Stimulated activated naive B cell treated with anti-CD40 and anti-IgM and Interleukin-4, amounts not matched to agents 10 μg/mL and 1 μg/mL and 100 μg/mL, for 72 hours (primary cell): ENCODE measurements at places on chromosomes 6 and 20.

DNA sequence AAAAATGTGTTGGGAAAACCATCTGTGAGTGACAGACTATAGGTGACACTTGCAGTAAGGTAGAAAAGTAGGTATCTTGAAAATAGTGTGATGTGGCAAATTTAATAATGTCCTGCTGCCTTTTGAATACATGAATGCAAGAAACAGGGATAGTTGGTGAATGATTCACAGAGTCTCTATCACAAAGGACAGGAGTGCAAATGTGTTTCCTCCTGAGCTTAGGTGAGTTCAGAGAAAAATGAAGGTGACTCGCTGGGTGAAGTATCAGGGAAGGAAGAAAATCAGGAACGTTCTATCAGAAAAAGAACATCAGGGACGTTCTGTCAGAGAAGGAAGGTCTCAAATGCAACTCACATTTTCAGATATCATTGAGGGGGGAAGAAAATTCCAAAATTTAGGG lies 557.8 kb upstream of the SLC35B3 start:
- no peak for DNase-seq

GRCh38 chr6:68086199-68086598 lies 548.9 kb upstream of the ADGRB3 start:
- DNase-seq: no peak

DNA sequence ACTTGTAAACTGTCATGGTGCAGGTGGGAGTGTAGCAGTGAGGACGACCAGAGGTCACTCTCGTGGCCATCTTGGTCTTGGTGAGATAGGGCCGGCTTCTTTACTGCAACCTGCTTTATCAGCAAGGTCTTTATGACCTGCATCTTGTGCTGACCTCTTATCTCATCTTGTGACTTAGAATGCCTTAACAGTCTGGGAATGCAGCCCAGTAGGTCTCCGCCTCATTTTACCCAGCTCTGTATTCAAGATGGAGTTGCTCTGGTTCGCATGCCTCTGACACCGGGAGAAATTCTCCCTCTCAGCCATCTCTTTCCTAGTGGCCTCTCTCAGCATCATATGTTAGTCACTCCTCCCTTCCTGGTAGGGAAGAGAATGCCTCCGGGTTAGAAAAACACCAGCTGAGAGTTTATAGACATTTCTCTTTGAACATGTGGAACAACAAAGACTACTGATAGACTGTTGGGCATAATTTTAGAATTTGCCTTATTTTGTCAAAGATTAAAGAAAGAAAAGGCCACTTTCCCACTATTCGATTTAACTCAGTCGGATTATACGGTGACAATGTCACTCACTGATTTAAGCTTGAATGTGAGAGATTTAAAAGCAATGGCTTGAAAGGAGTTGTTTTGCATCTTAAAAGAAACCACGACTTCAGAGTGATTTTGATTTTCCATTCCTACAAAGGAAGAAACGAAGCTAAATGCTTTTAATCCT lies 67.9 kb upstream of the SNX9 start:
- no peak for DNase-seq

DNA sequence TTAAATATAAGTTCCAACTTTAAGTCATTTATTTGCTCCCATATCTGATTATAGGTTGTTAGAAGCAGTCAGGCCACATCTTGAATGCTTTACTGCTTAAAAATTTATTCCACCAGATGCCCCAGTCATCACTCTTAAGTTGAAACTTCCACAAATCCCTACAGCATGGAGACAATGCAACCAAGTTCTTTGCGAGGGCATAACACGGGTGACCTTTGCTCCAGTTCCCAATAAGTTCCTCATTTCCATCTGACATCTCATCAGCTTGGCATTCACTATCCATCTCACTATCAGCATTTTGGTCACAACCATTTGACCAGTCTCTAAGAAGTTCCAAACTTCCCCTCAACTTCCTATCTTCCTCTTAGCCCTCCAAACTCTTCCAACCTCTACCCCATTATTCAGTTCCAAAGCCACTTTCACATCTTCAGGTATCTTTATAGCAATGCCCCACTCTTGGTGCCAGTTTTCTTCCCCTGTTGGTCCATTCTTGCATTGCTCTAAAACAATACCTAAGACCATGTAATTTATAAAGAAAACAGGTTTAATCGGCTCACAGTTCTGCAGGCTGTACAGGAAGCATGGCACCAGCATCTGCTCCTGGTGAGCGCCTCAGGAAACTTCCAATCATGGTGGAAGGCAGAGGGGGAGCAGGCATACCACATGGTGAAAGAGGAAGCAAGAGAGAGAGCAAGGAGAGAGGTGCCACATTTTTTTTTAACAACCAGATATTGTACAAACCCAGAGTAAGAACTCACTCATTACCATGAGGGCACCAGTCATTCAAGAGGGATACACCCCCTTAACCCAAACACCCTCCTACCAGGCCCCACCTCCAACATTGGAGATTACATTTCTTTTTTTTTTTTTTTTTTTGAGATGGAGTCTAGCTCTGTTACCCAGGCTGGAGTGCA lies 15.9 kb upstream of the ITPR3 start:
- no peak for DNase-seq

DNA sequence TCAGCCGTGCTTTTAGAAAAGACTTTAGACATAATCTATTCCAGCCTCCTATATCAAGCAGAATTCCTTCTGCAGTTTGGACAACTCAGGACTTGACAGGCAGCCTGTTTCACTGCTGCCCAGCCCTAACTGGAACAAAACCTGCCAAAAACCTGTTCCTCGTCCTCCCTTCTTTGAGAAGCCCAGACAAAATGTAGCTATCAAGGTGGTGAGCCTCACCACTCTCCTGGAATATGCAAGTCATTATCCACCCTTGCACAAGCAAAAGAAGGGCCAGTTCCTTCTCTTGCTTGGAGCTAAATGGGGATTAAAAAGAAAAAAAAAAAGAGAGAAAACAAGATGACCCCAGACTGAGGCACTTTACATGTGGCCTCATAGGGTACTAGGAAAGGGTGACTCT lies 64.2 kb downstream of the TFAP2A start:
- DNase-seq: no peak

DNA sequence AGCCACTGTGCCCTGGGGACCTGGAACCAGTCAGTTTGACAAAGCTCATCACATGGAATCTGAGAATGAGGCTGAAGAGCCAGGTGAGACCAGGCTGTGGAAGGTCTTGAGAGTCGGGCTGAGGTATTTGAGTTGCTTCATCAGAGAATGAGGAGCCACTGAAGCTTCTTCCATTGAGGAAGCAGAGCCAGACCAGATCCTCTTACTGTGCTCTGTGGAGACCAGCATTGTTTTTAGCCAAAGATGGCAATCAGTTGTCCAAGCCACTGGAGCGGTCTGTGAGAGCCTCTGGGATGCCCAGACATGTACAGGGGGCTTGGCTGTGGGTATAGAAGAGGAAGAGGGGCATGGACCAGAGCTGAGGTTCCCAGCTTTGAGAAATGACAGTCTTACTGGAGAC lies 6.1 kb upstream of the EPB41L1 start:
- no peak for DNase-seq

GRCh38 chr6:6438286-6438685 lies 117.8 kb upstream of the F13A1 start:
- DNase-seq: no peak

- DNase-seq: peak; percentile 88
These were observed 1.1 kb upstream of the TPD52L2 start for GRCh38 chr20:63863798-63864544.

GRCh38 chr20:25320035-25320800 lies 70.4 kb downstream of the ABHD12 start:
- DNase-seq: no peak

GRCh38 chr6:38671885-38672467 lies 31.0 kb downstream of the GLO1 start:
- peak; percentile 37 for DNase-seq
